ENCODE measurements at places on chromosomes 6 and 20.

DNA sequence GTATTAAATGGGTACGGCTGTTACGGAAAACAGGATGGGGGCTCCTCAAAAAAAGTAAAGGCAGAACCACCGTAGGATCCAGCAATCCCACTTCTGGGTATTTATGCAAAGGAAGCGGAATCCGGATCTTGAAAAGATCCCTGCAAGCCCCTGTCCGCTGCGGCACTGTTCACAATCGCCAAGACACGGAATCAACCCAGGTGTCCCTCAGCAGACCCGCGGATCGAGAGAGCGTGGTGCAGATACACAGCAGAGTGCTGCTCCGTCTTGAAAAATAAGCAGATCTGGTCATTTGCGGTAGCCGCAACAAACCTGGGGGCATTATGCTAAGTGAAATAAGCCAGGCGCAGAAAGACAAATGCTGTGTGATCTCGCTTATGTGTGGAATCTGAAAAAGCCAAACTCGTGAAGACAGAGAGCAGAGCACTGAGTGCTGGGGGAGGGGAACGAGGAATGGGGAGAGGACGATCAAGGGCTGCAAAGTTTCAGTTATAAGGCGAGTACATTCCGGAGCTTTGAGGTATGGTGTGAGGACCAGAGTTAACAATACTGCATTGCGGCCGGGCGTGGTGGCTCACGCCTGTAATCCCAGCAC lies 41.3 kb downstream of the NTSR1 start:
- DNase-seq: no peak

GRCh38 chr6:75752365-75752764 lies 3.3 kb downstream of the MYO6 start:
- no peak for DNase-seq

DNA sequence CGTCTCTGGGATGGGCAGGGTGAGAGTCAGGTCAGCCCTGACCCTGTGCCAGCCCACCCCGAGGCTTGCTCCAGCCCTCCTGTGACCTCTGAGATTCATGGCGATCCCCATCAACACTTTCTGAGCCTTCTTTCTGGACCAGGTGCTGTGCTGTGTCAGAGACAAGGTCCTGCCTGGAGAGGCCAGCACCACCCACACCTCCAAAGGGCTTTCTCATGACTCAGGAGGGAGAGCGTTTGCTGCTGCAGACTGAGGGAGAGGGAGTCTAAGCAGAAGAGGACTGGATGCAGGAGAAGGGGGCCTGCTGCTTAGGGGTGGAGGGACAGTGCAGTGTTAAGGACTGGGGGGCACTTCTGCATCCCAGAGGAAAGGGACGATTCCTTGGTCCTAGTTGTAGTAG lies 193.5 kb downstream of the LRFN2 start:
- DNase-seq: no peak

GRCh38 chr20:17622086-17622850 lies 52.4 kb downstream of the DSTN start:
- DNase-seq: no peak

- DNase-seq: no peak
Measured at GRCh38 chr6:41284726-41285125, 1.8 kb downstream of the TREM1 start.

GRCh38 chr20:3238616-3239025 lies 369 bp downstream of the SLC4A11 start:
- DNase-seq: no peak
